Dorsolateral prefrontal cortex (tissue), 122 donors: ENCODE measurements at places on chromosomes 3 and 15. TPM values are rescaled to one million over a fixed set of nuclear protein-coding genes. Genes with fewer than 3 reads are reported as not detected.

Gene DAZL
- total RNA-seq = not detected

Gene FHIT
- 47.9 TPM for total RNA-seq

Gene NECTIN3
- 24.6 TPM for total RNA-seq

Gene SAXO2
- total RNA-seq = 15.9 TPM

Gene ACTC1
- 3.4 TPM for total RNA-seq

Gene MESP2
- total RNA-seq = 0.95 TPM

Gene MEGF11
- 14.0 TPM for total RNA-seq

Gene FLNB
- 79.7 TPM for total RNA-seq

Gene CCDC54
- total RNA-seq = not detected

Gene IMP3
- 49.5 TPM for total RNA-seq

Gene MYL3
- 4.1 TPM for total RNA-seq

Gene C15orf62
- total RNA-seq = 0.97 TPM

Gene ADPGK
- total RNA-seq = 48.6 TPM

Gene SELENOK
- total RNA-seq = 35.0 TPM

Gene THBS1
- total RNA-seq = 4.8 TPM

Gene CYP1A2
- total RNA-seq = not detected

Gene ARL14
- not detected for total RNA-seq

Gene FAM81A
- total RNA-seq = 103 TPM

Gene NR2E3
- not detected for total RNA-seq

Gene TMCO5A
- total RNA-seq = not detected

Gene LHFPL4
- 46.9 TPM for total RNA-seq

Gene SNX22
- total RNA-seq = 15.3 TPM

Gene ADGRG7
- 13.5 TPM for total RNA-seq

Gene GMNC
- 1.1 TPM for total RNA-seq

Gene CASR
- 0.16 TPM for total RNA-seq

Gene FGF12
- total RNA-seq = 210 TPM

Gene SMAD6
- 8.5 TPM for total RNA-seq

Gene GOLGA8T
- not detected for total RNA-seq

Gene SERPINI2
- 3.3 TPM for total RNA-seq

Gene SETD2
- total RNA-seq = 65.5 TPM

Gene MORC1
- total RNA-seq = not detected

Gene VPS33B
- 18.7 TPM for total RNA-seq

Gene SPATA12
- total RNA-seq = not detected

Gene SCN11A
- 0.82 TPM for total RNA-seq

Gene SPTBN5
- total RNA-seq = 2.8 TPM

Gene OR5H14
- not detected for total RNA-seq

Gene SLC7A14
- 40.7 TPM for total RNA-seq

Gene SCN5A
- 3.4 TPM for total RNA-seq

Gene SPESP1
- 0.63 TPM for total RNA-seq
